ENCODE measurements at places on chromosomes 1 and 21.

DNA sequence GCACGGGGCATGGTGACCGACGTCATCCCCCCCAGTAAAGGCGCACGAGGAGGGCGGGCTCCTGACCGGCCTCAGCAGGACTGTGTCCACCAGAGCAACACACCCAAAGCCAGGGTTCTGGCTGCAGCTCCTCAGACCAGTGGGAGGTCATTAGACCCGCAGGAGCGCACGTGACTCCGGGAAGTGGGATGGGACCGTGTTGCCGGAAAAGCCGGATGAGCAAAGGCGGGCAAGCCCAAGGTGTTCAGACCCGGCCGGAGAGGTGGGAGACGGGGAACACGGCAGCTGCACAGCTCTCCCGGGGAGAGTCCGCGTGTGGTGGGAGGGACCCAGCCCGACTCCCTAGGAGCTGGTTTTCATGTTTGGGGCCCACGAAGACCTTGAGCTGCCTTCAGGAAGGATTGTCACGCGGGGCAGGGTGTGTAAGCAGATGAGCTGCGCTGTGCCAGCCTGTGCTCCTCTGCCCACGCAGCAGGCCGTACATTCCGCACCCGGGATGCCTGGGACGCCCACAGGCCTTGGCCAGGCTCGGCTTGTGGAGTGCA lies 20.6 kb upstream of the TRAPPC10 start:
- no peak for DNase-seq

DNA sequence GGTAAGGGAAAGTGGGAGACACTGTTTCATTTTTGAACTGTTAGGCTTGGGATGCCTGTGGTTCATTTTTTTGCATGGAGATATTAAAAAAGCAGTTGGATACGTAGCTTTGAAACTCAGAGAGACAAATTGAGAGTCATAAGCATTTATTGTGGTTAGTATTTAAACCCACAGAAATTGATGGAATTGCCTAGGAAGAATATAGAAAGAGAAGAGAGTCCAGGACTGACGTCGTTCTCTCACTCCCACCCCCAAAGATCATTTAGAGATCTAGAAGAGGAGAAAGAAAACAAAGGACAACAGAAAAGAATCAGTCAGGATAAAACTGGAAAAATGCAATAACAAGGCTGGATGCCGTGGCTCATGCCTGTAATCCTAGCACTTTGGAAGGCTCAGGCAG lies 73.2 kb upstream of the BMP8A start:
- no peak for DNase-seq

DNA sequence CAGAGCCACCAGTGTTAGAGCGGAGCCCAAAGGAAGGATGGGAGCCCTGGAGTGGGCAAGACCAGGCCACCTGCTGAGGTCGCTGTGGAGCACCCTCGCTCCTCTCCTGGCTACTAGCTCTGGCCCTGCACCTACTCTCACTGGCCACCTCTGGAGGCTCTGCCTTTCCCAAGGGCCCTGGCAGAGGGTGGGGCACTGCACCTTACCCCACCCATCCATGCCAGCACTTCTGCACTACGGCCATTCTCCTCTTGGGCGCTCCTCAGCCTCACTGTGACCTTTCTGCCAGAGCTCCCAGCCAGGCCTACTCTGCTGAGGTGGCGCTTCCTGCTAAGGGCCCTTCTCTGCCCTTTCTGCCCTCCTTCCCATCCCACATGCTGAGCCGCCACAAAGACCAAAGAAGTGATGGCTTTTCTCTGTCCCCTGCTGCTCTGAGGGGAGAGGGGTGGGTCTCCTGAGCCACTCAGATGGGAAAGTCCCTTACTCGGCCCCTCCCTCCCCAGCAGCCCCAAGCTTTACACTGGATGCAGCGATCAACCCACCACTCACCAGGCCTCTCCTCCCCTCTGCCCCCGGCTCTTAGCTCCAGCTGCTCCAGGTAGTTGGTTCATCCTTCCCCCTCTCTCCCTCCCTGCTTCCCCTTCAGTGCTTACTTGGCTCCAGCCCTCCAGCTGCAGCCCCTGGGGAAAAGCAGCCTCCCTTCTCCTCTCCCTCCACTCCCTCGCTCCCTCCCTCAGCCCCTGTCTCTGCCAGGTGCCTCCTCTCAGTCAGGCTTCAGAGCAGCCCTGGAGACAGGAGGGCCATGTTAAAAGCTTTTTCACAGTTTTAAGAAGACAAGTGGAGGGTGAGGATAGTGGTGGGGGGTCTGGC lies 14.8 kb upstream of the TMEM222 start:
- DNase-seq: no peak

DNA sequence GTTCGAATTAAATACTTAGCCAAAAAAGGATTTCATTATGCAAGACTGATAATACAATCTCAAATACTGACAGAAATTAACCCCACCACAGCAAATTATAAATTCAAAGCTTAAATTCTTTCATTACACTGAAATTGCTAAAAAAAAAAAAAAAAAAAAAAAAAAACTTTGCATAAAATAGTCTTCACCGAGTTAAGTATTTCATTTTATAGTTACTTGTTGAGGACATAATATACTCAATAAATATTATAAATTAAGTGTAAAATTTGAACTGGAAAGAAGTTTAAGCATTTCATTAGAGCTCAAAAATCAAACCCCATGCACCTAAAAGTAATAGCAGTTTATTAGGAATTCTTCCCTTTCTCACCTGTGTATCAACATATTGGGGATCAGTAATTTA lies 1.9 kb upstream of the PSMG1 start:
- DNase-seq: no peak

DNA sequence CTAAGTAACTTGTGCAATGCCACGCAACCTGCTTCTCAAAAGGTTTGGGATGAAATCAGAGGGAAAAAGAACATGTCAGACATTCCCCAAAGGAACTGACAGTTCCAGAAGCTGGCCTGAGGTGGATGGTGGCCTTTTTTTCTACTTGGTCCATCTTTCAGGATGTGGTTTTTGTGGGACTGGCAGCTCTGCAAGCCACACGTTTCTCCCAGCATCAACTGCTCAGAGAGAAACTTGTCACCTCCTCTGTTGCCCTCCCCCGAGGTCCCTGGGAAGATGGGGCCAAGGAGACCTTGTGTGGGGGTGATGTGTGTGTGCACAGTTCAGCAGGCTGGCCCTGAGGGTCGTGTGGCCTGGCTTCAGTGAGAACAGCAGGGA lies 2.5 kb upstream of the DHRS3 start:
- no peak for DNase-seq

- DNase-seq: no peak
Observed at GRCh38 chr21:46071082-46071481, 26.8 kb upstream of the COL6A2 start.

- DNase-seq: no peak
Observed at GRCh38 chr21:44364151-44365053, 11.0 kb downstream of the TRPM2 start.

- no peak for DNase-seq
Observed at GRCh38 chr1:52402860-52403240, 1.4 kb downstream of the ORC1 start.

DNA sequence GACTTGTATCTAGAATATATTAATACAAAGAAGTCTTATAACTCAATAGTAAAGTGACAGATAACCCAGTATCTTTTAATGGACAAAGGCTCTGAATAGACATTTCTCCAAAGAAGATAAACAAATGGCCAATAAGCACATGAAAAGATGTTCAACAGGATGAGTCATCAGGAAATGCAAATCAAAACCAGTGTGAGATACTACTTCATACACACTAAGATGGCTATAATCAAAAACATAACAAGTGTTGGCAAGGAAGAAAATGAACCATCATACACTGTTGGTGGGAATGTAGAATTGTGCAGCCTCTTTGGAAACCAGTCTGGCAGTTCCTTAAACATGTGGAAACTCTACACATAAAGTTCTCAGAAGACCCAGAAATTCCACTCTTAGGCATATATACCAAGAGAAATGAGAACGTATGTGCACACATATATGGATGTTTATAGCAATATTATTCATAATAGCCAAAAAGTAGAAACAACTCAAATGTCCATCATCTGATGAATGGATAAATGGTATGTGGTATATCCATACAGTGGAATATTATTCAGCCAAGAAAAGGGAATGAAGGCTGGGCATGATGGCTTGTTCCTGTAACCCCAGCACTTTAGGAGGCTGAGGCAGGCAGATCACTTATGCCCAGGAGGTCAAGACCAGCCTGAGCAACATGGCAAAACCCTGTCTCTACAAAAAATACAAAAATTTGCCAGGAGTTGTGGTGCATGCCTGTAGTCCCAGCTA lies 9.9 kb upstream of the MPL start:
- no peak for DNase-seq

GRCh38 chr1:115924770-115925169 lies 51.5 kb upstream of the SLC22A15 start:
- DNase-seq: no peak

DNA sequence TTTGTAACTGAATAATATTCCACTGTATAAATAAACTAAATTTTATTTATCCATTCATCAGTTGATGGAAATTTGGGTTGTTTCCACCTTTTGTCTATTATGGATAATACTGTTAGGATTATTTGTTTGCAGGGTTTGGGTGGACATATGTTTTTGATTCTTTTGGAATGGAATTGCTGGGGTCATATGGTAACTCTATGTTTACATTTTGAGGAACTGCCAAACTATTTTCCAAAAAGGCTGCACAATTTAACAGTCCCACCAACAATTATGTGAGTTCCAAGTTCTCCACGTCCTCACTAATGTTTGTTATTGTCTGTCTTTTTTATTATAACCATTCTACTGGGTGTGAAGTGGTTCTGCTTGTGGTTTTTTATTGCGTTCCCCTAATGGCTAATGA lies 4.3 kb upstream of the SERBP1 start:
- DNase-seq: no peak

DNA sequence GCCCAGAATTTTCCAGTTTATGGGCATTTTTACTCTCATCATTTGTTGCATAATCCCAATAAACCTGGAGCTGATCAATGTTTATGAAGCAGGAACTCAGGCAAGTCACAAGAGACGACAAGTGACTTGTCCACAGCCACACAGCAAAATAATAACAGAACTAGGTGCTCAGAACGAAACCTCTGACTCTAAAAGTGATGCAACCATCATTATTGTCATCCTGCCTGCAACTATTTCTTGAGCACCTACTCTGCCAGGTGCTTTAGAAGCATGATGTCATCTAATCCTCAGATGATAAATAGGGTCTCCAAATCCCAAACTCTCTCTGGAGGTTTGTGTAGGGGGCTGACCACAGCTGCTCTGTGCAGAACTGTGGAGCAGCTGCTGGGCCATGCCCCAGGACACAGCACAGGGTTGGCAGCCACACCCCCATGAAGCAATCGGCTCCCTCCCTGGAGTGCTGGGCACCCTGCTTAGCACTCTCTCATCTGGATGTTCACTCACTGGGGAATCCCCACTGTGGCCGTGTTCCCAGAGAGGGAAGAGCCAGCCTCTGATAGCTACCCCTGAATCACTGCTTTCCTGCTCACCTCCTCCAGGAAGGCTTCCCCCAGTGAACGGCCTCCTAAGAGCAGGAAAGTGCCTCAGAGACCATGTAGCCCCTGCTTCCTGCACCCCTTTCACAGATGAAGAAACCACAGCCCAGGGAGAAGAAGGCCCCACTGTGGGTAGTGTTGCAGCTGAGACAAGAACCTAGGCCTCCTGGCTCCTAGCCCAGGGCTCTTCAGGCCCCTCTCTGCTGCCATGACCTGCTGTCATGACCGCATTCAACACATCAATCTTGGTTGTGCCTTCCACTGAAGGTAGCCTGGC lies 2.1 kb downstream of the TTC22 start:
- DNase-seq: no peak

- DNase-seq: no peak
Observed at GRCh38 chr1:15719381-15720120, 16.5 kb upstream of the SLC25A34 start.

DNA sequence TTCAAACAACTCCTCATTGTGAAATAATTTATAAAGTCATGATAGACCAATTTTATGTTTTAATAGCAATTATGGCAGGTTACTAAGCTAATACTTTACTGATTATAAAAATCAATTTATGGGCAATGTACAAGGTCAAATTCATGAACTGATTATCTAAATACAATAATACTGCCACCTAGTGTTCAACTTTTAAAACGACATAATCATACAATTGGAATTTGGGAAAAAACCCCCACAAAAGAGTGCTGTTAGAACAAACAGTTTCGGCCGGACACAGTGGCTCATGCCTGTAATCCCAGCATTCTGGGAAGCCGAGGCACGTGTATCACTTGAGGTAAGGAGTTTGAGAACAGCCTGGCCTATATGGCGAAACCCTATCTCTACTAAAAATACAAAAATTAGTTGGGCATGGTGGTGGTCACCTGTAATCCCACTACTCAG lies 14.0 kb downstream of the GTF2B start:
- no peak for DNase-seq

GRCh38 chr21:45453308-45453950 lies 48.5 kb downstream of the COL18A1 start:
- DNase-seq: no peak

DNA sequence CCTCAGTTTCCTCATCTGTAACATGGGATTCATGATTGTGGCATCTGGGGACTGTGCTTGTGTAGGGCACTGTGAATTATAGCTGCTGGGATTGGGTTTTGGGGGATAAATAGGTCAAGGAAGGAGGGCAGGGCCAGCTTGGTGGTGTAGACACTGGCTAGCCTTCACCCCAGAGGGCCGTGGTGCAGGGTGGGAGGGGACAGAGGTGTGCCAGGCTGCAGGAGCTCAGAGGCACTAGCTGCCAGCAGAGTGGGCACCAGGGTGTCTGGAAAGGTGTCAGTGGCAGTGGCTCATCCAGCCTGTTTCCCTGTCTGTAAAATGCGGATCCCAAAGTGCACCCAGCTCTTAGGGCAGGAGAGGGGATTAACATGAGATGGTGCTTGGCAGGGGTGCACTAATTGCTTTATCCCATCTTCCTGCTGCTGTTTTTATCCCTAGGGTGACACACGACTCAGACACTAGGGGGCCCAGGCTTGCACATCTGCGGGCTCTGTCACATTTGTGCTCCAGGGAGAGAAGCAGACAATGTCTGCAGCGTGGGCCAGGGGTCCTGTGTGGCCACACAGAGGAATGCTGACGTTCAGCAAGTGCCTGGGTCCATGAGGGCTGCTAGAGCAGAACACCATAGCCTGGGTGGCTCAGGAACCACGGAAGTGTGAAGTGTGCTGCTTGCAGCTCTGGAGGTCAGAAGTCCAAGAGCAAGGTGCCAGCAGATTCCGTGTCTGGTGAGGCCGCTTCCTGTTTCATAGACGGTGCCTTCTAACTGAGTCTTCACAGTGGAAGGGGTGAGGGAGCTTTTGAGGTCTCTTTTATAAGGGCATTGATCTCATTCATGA lies 19.3 kb downstream of the OBSCN start:
- no peak for DNase-seq

DNA sequence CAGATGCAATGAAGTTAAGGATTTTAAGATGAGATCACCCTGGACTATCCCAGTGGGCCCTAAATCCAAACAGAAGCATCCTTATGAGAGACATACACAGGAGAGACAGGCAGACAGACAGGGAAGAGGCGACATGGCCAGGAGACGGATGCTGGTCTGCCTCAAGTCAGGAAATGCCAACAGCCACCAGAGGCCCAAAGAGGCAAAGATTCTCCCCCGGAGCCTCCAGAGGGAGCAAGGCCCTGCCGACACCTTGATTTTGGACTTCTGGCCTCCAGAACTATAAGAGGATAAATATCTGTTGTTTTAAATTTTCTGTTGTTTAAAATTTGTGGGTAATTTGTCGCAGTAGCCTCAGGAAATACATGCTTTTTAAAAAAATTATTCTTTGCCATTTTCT lies 116.4 kb downstream of the GLIS1 start:
- DNase-seq: no peak

- DNase-seq: no peak
Observed at GRCh38 chr1:85583611-85584263, 3.2 kb downstream of the CCN1 start.

- DNase-seq: no peak
Observed at GRCh38 chr1:1331068-1331965, at the start of gene TAS1R3. TAS1R3 (plus strand) TSS chr1:1331280; CDS start chr1:1331346, 66 bp downstream.

GRCh38 chr1:40978886-40979240 lies 633 bp upstream of the CTPS1 start:
- DNase-seq: no peak

- no peak for DNase-seq
Observed at GRCh38 chr1:192474080-192474683, 101.4 kb upstream of the RGS1 start.

All from stimulated activated CD8-positive, alpha-beta memory T cell treated with anti-CD3 and anti-CD28 coated beads, Interleukin-4, amount 100 ng/mL, for 24 hours (primary cell).